CD4-positive, CD25-positive, alpha-beta regulatory T cell (primary cell): ENCODE measurements at places on chromosomes 1 and 21. TPM values are rescaled to one million over a fixed set of nuclear protein-coding genes. Genes with fewer than 3 reads are reported as not detected.

Gene PLEKHG5
- 0.65 TPM for polyA plus RNA-seq

Gene GJB5
- polyA plus RNA-seq: not detected

Gene OR6K3
- polyA plus RNA-seq: not detected

Gene ERICH3
- polyA plus RNA-seq: not detected

Gene LCE1D
- polyA plus RNA-seq: not detected

Gene PLA2G2A
- not detected for polyA plus RNA-seq
